Cardiac muscle cell (in vitro differentiated cells and primary cell): ENCODE measurements at places on chromosomes 13 and 19. TPM values are rescaled to one million over a fixed set of nuclear protein-coding genes. Genes with fewer than 3 reads are reported as not detected.

The GZMM gene
- total RNA-seq = not detected in 2 replicates

The FGF21 gene
- total RNA-seq = not detected in 2 replicates

The ANGPTL4 gene
- total RNA-seq = 2.5 and 3.2 TPM in 2 replicates

The TMEM38A gene
- total RNA-seq = 27.6 and 28.3 TPM in 2 replicates

The KDELR1 gene
- 137 and 159 TPM in 2 replicates for total RNA-seq

The ZNF135 gene
- total RNA-seq = 11.7 and 14.0 TPM in 2 replicates

The TEX26 gene
- not detected in 2 replicates for total RNA-seq

The CEBPA gene
- total RNA-seq = 6.2 and 6.7 TPM in 2 replicates

The CSNK1A1L gene
- total RNA-seq = not detected in 2 replicates

The LMTK3 gene
- 3.0 and 7.4 TPM in 2 replicates for total RNA-seq

The OR10H1 gene
- total RNA-seq = not detected in 2 replicates

The VSTM2B gene
- total RNA-seq = 0.39 TPM in 1 of 2 replicates, not detected in the other

The URAD gene
- total RNA-seq = not detected in 2 replicates

The SMIM44 gene
- total RNA-seq = not detected in 2 replicates

The NACC1 gene
- 75.1 and 93.7 TPM in 2 replicates for total RNA-seq
